Substantia nigra (tissue), 51 donors: ENCODE measurements at places on chromosomes 11 and 22.

- no peak for DNase-seq
Observed at GRCh38 chr11:47659276-47659675, 16.9 kb upstream of the MTCH2 start.

GRCh38 chr11:114399490-114400215 is 658 bp downstream of the C11orf71 start:
- no peak for DNase-seq

DNA sequence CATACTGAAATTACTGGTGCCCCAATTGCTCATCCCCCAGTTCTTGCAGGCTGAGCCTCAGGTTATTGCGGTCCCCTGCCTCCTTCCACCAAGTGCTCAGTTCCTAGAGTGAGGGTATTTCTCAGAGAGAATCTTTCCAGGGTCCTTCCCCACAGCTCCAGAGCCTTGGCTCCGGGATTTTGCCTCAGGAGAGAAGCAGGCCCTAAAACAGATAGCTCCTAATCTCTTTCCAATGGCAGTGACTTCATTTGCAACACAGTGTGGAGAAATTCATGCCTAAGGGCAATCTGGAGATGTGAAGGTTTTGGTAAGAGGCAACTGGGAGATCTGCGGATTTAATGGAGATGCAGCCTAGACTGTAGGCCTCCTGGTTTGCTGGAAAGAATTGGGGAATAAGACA is 2.9 kb downstream of the NF2 start:
- no peak for DNase-seq

DNA sequence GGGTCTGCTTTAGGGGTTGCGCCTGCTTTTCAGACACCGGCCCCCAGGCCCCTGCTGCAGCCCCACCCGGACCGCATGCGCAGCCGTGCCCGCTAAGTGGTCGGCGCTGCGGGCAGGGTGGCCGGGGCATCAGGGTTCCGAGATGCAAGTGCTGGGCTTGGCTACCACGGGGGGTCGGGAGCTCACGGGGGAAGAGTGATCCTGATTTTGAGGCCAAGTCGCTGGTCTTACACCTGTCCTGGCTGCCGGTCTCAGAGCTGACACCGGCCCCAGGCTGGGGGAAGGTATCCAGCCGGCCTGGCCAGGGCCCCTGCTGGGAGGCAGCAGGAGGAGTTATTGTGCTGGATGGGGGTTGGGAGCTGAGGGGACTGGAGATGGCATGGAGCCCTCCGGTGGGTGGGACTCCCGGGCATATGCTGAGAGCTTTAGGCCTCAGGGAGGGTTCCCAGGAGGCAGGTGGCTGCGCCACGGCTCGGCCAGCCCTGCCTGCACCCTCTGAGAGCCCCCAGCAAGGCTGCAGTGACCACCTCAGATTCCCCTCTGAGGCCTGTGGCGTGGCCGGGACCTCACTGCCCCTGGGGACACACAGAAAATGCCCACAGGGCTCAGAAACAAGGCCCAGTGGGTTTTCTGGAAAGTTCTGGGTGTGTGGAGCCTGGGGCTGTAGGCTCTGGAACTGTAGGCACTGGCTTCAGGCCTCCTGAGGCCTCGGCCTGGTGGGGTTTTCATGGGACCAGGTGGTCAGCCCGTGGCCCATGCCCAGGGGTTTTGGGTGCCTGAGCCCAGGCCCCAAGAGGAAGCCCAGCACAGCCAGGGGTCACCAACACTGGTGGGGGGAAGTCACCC is 4.4 kb upstream of the MUC5AC start:
- no peak for DNase-seq

DNA sequence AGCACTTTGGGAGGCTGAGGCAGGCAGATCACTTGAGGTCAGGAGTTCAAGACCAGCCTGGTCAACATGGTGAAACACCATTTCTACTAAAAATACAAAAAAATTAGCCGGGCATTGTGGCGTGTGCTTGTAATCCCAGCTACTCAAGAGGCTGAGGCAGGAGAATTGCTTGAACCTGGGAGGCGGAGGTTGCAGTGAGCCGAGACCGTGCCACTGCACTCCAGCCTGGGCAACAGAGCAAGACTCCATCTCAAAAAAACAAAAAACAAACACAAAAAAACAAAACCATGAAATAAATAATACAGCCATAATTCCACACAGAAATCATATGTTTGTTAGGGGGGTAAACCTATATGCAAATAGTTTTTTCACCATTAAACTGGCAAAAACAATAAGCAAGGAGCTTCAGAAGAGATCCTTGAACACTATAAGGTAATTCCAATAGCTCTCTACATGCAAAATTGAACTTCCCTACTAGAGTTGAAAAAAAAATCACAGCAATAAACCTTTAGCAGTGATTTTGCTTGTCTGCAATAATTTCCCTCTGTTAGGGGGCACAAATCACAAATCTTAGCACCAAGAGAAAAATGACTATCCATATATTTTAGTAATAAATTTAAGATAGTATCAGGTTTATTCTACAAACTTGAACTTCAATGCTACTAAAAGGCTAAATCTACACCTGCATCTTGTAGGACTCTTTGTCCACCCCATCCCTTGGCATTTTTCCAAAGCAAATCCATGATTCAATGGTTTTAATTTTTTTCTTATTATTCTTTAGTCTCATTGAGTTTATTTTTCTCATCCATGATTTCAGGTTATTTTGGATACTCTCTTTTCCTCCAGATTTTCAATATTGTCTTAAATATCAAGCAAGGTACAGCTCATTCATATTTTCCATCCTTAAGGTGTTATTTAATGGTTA is 3.9 kb downstream of the CSTF3 start:
- DNase-seq: no peak

GRCh38 chr11:124301548-124301947 is 12.2 kb downstream of the OR8D1 start:
- no peak for DNase-seq

DNA sequence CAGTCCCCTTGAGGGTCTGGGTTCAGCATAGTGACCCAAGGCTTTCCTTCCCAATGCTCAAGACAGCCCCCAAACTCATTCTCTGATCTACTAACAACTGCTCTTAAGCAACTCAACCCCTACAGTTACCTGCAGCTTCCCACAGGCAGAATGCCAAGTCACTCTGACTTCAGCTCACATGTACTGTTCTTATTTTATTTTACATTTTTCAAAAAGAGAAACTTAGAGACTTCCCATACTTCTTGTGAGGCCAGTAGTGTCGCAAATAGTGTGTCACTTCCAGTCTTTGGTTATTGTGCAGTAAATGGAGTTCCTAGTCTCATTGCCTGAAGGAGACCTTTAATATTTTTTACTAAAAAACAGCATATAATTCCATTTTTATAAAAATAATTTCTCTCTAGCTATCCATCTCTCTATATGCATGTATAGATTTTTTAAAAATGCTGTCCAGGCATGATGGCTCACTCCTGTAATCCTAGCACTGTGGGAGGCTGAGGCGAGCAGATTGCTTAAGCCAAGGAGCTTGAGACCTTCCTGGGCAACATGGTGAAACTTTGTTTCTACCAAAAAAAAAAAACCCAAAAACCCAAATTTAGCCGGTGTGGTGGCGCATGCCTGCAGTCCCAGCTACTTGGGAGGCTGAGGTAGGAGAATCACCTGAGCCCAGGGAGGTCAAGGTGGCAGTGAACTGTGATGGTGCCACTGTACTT is 41.8 kb downstream of the ENTHD1 start:
- DNase-seq: no peak

DNA sequence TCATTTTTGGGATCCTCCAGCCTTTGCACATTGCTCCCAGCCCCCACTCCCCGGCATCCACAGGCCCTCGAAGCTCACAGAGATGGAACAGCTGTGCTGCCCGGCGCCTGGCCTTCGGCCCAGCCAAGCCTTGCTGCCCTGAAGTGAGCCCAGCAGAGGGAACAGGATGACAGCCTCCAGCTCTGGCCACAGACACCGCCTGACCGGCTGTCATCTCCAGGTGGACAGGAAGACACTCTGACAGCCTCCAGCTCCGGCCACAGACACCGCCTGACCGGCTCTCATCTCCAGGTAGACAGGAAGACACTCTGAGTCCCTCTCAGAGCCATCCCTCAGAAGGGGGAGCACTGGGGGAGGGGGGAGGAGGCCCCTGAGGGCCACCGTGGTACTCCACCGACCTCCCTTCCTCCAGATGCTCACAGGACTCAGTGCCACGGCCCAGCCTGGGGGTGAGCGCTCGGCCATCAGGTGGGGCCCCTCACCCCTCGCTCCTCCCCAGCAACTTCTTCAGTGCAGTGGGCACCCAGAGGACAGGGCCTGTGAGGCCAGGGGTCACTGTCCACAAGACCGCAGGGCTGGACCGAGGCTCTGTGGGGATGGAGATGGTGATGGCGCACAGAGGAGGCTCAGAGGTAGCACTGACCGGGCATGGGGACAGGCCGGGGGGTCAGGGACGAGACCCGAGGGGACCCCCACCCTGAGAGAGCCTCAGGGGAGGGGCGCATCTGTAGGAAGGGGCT is 58.6 kb downstream of the BRD1 start:
- DNase-seq: peak; percentile 22

- no peak for DNase-seq
Observed at GRCh38 chr11:33692541-33692940, 8.1 kb downstream of the C11orf91 start.

DNA sequence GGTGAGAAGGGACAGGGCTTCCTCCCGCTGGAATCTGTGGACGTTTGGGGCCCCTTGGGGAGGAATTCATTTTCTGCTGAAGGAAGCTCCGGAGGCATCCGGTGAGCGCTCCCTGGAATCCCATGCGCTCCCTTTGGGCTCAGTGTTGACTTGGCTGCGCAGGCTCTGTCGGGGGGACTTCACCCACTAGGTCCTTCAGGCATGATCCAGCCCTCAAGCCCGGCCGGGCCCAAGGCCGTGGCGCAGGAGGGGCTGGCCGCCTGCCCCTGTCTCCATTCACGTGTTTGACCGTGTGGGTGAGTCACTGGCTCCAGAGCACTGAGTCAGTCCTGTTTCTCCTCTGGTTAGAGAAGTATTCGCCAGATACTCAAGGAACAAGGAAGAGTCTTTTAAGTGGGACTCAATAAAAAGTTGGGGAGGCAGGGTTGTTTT is 1.4 kb downstream of the CTTN start:
- DNase-seq: no peak

DNA sequence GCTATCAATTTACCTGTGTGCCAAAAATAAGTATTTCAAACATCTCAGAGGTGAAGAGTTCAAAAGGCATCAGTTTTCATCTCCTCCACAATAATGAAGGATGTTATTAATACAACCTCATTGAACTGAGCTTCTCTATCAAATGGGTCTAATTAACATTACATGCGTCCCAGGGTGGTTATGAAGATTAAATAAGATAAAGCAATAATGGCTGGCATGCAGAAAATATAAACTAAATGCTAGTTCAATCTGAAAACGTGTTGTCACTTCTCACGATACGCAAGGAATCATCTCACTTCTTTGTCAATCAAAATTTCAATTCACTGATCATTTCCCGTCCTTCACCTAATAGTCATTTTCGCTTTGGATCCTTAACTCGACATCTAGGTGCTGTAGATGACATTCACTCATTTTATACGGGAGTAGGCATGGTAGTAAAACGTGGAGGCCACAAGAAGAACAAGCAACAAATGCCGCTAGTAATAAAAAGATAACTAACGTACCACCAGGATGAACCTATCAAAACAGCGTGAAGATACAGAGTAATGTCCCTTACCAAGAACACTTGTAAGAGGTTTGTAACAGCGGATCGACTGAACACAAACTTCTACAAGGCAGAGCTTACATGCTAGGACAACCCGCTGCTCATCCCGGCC is 918 bp downstream of the CHORDC1 start:
- no peak for DNase-seq

- DNase-seq: no peak
Observed at GRCh38 chr22:38756711-38757463, 1.1 kb upstream of the SUN2 start.

DNA sequence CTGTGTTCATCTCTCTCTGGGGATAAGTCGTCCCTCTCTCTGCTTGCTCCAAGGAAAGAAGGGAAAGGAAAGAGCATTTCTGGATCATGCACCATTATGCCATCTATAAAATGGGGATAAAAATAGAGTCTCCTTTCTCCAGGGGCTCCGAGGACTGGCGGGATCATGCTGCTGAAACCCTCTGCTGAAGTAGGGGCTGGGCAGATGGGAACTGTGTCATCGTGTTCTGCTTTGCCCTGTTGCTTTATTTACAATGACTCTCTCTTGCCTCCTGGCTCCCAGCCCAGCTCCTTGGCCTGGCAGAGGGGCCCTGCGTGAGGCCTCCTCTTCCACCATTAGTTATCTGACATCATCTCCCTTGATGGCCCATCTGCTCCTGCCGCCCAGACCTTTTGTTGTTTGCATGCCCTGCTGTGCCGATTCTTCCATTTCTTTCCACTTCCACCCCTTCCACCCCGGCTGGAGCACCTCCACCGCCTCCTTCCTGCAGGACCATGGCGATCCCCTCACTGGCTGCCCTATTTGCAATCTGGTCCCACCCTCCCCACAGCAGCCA is 200.9 kb downstream of the MYO18B start:
- peak; percentile 73 for DNase-seq

DNA sequence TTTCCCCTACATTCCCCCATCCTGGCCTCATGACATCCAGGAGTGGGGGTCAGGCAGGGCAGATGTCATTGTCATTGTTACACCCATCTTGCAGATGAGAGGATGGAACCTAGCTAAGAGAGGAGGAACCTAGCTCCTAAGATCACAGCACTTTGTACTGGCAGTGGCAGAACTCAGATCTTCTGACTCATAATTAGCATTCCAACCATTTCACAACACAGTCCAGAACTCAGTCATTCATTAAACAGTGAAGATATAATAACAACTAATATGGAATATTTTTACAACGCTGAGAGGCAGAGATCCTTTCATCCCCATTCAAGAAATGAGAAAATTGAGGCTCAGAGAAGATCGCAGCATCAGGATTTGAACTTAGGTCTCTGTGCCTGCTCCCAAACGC is 127.8 kb downstream of the CHST1 start:
- DNase-seq: no peak

GRCh38 chr11:1295591-1295990 is 13.8 kb downstream of the TOLLIP start:
- no peak for DNase-seq

DNA sequence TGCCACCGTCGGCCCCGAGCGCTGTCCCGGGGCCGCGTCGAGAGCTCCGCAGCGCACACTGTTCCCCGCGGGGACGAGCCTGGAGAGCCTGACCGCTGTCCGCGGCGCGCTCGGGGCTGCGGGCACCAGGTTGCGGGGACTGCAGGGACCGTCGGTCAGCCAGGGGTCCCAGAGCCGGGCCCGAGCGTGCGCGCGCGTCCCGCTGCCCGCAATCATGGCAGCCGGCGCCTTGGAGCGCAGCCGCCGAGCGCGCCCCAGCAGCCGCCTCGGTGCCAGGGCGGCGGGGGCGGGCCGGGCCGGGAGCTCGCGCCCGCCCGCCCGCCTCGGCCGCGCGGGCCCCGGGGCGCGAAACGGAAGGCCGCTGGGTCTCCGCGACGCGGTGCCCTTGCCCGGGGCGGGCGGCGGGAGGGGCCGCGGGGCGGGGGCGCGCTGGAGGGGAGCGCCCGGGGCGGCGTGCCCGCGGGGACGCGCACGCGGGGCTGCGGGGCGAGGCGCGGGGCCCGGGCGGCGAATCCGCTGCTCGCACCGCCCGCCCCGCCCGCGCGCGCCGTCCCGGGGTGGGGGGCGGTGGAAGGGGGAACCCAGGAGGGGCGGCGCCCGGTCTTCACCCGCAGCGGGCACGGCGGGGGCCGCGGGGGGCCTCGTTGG is 79.4 kb upstream of the PPARA start:
- DNase-seq: peak; percentile 80

- DNase-seq: no peak
Observed at GRCh38 chr11:25317216-25317615, 820.4 kb downstream of the LUZP2 start.

- no peak for DNase-seq
Observed at GRCh38 chr11:67420147-67420645, 4.7 kb downstream of the CARNS1 start.

- DNase-seq: no peak
Observed at GRCh38 chr11:84106541-84106940, 820.4 kb upstream of the CCDC90B start.
